ENCODE measurements at places on chromosomes 1 and 21.
A peak's percentile ranks its signal among the peaks of the same experiment; 100 is the strongest.

DNA sequence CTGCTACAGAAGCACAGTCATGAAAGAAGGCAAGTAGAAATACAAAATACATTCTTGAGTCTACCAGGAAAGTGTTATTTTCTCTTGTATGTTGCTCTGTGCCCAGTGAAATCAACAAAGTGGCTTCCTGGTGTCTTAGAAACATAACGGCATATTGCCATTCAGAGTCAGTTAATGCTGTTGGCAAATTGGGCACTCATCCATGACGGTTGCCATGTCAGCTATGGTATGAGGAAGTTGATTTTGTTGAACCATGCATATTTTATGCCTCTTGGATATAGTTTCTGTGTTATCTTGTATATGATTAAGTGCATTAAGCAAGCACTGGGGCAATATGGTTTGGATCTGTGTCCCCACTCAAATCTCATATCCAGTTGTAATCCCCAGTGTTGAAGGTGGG lies 153.1 kb upstream of the CXADR start:
- no peak for DNase-seq
- H3K27ac ChIP-seq = no peak overlapping the region
- H3K4me1 ChIP-seq = no peaks in the 10 kb centered on the region
- no peak overlapping the region for H3K4me3 ChIP-seq

DNA sequence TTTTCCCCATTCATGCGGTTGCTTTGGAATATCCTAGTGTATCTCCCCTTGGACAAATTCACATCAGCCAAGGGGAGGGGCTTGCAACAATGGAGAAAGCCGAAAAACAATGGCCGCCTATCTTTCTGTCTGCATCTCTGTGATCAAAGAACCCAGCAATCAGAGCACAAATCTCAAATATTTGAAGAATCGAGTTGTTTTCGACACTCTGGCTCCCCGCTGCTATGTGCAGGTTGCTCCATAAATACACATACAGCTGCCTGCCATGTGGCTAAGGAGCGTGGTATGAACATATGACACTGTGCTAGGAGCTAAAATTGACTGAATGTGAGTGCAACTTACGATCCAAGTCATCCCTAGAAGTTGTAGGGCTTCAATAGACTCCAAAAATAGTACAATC lies 8.5 kb downstream of the CFHR4 start:
- H3K4me3 ChIP-seq = no peak overlapping the region
- H3K27me3 ChIP-seq = no peaks in the 10 kb centered on the region
- no peak overlapping the region for H3K27ac ChIP-seq
- no peaks in the 10 kb centered on the region for H3K4me1 ChIP-seq
- DNase-seq = no peak

DNA sequence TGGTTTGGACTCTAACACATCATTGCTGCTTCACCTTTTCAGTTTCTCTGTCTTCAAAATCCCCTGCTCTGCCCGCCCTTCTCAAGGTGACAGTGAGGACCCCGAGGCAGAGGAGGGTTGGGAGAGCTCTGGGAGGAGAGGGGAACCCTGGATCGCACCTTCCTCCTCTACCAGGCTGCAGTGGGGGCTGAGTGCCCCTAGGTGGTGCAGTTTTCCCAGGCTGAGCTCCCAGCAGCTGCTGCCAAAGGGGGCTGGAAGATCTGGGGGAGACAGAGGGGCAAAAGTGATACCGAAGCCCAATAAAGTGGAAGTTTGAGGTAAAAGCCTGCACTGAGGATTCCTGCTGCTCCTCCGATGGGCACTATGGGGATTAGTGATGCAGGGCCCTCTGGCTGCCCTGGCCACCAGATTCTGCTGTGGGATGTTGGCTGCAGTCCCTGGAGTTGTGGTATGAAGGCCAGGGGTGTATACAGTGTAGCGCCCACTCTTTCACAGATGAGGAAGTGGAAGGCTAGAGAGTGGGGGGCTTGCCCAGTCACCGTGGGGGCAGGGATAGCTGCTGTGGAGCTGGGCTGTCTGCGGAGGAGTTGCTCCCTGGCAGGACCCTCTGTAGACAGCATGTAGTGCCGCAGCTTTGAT lies 40.7 kb upstream of the SCMH1 start:
- DNase-seq = peak; percentile 85
- H3K4me3 ChIP-seq = no peak overlapping the region
- H3K27me3 ChIP-seq = no peaks in the 10 kb centered on the region
- H3K27ac ChIP-seq = no peak overlapping the region
- peaks cover 20% of the 10 kb centered on the region for H3K4me1 ChIP-seq

GRCh38 chr1:150515328-150516049 lies at the start of gene FALEC:
Gene FALEC, plus strand, starts transcription at chr1:150515752.
- peak within 1 kb of the TSS; percentile 64 for H3K4me3 ChIP-seq
- H3K27me3 ChIP-seq = no peaks in the 10 kb centered on the region
- no peaks in the 10 kb centered on the region for H3K36me3 ChIP-seq
- peak; percentile 95 for DNase-seq

GRCh38 chr21:26810676-26811415 lies 34.4 kb downstream of the ADAMTS1 start:
- no peaks in the 10 kb centered on the region for H3K27me3 ChIP-seq
- H3K4me3 ChIP-seq = no peak overlapping the region
- DNase-seq = peak; percentile 96
- peak overlapping the region; percentile 79 for H3K27ac ChIP-seq
- 0 out of 2 replicates have a peak, but pooled peaks cover 3% of the 10 kb centered on the region for H3K36me3 ChIP-seq

- peak within 1 kb of the TSS; percentile 82 for H3K27ac ChIP-seq
- H3K4me1 ChIP-seq = peaks cover 12% of the 10 kb centered on the region
- H3K4me3 ChIP-seq = peak within 1 kb of the TSS; percentile 76
- H3K36me3 ChIP-seq = peaks cover 11% of the 10 kb centered on the region
- DNase-seq = peak; percentile 98
These were observed at the start of the genes GNG5 and SPATA1 for GRCh38 chr1:84506002-84506728. Gene GNG5, minus strand, starts transcription at chr1:84506581. Its CDS starts 490 bp downstream, at chr1:84506091. Gene SPATA1, plus strand, starts transcription at chr1:84506386. Its CDS starts 9,974 bp downstream, at chr1:84516360.

GRCh38 chr1:47478090-47478489 lies 40.2 kb downstream of the FOXD2 start:
- H3K4me1 ChIP-seq = no peaks in the 10 kb centered on the region
- no peak for DNase-seq
- 0 out of 2 replicates have a peak, but pooled peaks cover 4% of the 10 kb centered on the region for H3K27me3 ChIP-seq
- H3K36me3 ChIP-seq = no peaks in the 10 kb centered on the region

GRCh38 chr1:77103486-77103885 lies 115.7 kb downstream of the PIGK start:
- H3K4me1 ChIP-seq = no peaks in the 10 kb centered on the region
- no peak overlapping the region for H3K27ac ChIP-seq
- no peaks in the 10 kb centered on the region for H3K27me3 ChIP-seq
- H3K36me3 ChIP-seq = no peaks in the 10 kb centered on the region

DNA sequence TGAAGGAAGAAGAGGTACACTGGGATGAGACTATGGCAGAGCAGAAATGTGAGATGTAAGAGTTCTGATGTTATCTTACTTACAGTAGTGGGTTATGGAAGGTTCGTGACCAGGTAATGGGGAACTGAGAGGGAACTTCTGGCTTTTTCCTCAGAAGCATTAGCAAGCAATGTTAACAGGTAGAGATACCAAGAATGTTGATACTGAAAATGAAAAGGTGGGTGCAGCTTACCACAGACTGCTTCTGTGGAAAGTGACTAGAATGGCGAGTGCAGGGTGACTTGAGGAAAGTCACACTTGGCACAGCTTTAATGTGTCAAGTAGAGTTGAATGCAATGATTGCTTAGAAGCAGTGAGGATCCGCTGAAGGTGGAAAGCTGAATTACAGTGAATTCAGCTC lies 70.8 kb downstream of the PLA2G4A start:
- H3K36me3 ChIP-seq = no peaks in the 10 kb centered on the region
- H3K27me3 ChIP-seq = no peaks in the 10 kb centered on the region
- H3K4me1 ChIP-seq = no peaks in the 10 kb centered on the region
- no peak overlapping the region for H3K4me3 ChIP-seq
- DNase-seq = no peak
- no peak overlapping the region for H3K27ac ChIP-seq

DNA sequence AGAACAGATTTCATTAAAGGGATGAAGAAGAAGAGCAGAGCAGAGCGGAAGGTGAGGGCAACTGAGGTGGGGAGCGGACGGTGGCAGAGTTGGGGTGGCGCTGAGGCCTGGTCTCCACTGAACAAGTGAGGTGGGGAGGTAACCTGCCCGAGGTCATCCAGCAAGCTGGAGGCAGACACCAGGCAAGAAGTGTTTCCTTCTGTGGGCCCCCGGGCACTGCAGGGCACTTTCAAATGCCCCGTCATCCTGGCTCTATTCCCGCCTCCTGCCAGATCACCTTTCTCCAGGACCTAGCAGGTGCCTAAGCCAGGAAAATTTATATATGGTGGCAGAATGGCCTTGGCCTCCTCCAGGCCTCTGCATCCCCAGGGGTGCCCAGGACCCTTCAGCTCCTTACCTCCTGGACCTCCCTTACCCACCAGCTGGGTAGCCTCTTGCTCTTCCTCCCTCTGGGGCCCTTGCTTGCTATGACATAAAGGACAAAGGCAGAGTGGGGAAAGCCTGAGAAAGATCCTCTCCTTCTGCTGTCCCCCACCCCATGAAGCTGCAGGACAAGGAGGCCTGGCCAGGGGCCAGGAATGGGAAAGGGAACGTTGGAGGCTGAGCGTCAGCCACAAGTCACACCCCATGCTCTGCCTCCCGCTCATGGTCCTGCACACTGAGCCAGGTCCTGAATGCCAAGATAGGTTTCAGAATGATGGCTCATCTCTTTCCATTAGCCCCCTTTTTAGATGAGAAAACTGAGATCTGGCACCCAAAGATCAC lies 29.0 kb downstream of the VWA5B1 start:
- no peaks in the 10 kb centered on the region for H3K36me3 ChIP-seq
- H3K27ac ChIP-seq = no peak overlapping the region
- H3K4me1 ChIP-seq = no peaks in the 10 kb centered on the region
- peaks cover 38% of the 10 kb centered on the region for H3K27me3 ChIP-seq

GRCh38 chr1:173205146-173206051 lies 1.7 kb downstream of the TNFSF4 start:
- DNase-seq = no peak
- no peak overlapping the region for H3K4me3 ChIP-seq
- H3K27me3 ChIP-seq = no peaks in the 10 kb centered on the region
- peaks cover 14% of the 10 kb centered on the region for H3K4me1 ChIP-seq
- no peak overlapping the region for H3K27ac ChIP-seq

DNA sequence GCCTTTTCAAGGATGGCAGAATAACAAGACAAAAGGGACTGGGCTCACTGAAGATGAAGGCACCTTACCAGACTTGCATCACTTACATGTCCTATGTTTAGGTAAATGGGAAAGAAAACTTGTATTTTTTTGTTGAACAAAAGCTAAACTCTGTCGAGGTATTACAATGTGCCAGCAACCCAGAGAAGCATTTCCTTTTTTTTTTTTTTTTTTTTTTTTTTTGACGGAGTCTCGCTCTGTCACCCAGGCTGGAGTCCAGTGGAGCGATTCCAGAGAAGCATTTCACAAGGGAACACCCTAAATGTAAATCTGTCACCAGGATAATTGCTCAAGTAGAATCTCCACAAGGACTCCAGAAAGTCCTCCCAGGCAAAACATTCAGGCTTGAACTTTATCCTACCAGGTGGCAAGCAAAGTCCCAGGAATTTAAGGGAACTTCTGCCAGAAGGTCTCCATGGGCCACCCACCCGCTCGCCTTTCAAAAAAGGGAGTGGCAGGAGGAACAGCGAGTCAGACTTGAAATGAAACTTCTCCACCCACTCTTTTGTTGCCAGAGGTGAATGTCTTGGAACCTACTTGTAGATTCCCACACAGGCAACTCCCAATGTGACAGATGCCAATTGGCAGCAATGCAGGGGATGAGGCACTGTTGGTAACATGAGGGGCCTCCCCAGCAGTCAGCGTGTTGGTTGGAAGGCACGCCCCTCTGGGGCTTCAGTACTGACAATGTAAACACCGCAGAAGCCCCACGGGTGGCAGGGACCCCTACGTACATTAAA lies 125.0 kb downstream of the TIAM1 start:
- H3K4me1 ChIP-seq = no peaks in the 10 kb centered on the region
- H3K4me3 ChIP-seq = no peak overlapping the region
- no peak for DNase-seq

DNA sequence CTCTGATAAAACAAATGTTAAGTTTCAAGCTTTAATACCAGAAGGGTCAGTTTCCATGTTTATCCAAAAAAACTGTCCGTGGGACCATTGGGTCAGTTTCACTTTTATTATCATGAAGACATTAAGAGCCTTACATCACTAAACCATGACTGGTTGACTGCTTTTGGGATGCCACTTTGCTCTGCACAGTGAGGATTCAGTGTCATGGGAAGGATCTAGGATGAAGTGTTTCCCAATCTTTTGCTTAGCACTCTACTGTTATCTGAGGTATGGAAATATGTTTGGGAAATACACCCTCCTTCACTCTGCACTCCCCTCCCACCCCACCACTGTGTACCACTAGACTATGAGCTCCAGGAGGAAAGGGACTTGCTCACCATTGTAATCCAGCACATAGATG lies 16.3 kb downstream of the RPS6KC1 start:
- H3K4me3 ChIP-seq = no peak overlapping the region
- H3K4me1 ChIP-seq = peaks cover 16% of the 10 kb centered on the region
- no peaks in the 10 kb centered on the region for H3K27me3 ChIP-seq
- H3K36me3 ChIP-seq = no peaks in the 10 kb centered on the region

GRCh38 chr1:1625824-1626206 lies 6.2 kb upstream of the MMP23B start:
- no peak for DNase-seq
- no peaks in the 10 kb centered on the region for H3K27me3 ChIP-seq
- no peak overlapping the region for H3K27ac ChIP-seq
- H3K4me1 ChIP-seq = peaks cover 4% of the 10 kb centered on the region
- H3K4me3 ChIP-seq = no peak overlapping the region
- H3K36me3 ChIP-seq = no peaks in the 10 kb centered on the region

GRCh38 chr1:31476891-31477846 lies 64.2 kb downstream of the SERINC2 start:
- peak; percentile 63 for DNase-seq
- no peaks in the 10 kb centered on the region for H3K36me3 ChIP-seq
- H3K4me3 ChIP-seq = no peak overlapping the region
- no peaks in the 10 kb centered on the region for H3K27me3 ChIP-seq

DNA sequence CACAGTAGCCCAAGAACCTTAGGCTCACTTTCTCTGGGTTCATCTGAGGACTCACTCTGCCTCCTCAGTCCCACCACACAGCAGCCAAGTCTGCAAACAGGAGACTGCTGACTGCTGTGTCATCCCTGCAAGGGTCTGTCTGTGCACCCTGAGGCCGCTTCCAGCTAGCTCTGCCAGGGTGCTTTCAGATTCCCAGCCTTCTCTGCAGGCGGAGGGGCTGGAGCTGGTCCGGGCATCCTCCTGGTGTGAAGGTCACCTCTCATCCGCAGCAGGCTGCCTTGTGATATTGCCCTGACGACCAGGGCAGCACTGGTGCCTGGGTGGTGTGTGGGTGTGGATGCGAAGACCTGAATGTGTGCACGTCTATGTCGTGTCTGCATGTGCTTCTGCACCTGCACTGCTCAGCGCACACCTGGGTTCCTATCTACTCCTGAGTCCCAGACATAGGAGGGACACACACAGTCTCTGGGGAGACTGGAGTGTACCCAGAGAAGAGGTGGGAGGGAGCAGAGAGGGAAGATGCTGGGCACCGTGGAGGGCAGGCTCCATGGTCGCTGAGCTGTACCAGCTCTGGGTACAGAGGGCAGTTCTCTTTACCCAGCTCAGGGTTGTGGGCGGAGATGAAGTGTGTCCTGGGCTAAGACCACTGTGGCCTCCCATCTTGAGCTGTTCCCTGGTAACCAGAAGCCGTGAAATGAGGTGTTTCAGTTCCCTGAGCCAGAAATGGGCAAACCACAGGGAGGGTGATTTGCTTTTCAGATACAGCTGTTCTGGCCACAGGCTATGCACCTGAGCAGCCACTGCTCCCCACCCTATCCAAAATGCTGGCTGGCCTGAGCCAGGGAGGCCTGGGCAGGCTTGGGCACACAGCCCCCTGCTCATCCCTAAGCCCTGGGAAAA lies 160.9 kb upstream of the CSF3R start:
- DNase-seq = no peak
- no peak overlapping the region for H3K4me3 ChIP-seq
- no peak overlapping the region for H3K27ac ChIP-seq
- H3K27me3 ChIP-seq = peaks cover 36% of the 10 kb centered on the region
